Stimulated activated CD8-positive, alpha-beta memory T cell treated with anti-CD3 and anti-CD28 coated beads, Interleukin-2, amount 100 ng/mL, for 1 hour (primary cell): ENCODE measurements at places on chromosomes 5 and 9.

GRCh38 chr5:142206801-142207200 is 98.2 kb downstream of the NDFIP1 start:
- DNase-seq: no peak

DNA sequence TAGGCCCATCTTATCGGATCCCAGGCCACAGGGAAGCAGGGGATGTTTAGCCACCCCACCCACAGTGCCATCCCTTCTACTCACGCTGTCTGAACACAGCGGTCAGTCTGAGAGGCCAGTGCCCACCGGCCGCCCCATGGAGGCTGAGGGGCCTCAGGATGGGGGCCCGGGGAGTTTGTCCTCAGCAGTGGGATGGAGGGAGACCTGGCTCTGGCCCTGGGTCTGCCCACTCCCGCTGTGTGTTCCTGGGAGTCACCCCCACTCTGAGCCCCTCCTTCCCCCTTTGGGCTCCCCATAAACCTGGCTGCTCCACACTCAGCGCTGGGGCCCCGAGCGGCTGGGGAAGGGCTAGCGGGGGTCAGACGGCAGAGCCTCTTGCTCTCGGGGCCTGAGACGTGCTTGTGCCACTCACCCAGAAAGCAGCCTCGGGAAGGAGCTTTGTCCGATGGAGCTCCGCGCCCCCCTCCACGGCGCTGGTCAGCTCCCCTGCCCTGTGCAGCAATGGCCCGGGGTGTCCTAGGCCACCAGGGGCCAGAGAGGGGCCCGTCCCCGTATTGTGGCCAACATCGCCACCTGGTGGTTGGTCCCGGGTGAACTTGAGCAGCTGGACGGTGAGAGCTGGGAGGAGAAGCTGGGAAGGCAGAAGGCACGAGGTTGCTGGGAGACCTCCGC is 10.9 kb upstream of the LAMC3 start:
- no peak for DNase-seq

DNA sequence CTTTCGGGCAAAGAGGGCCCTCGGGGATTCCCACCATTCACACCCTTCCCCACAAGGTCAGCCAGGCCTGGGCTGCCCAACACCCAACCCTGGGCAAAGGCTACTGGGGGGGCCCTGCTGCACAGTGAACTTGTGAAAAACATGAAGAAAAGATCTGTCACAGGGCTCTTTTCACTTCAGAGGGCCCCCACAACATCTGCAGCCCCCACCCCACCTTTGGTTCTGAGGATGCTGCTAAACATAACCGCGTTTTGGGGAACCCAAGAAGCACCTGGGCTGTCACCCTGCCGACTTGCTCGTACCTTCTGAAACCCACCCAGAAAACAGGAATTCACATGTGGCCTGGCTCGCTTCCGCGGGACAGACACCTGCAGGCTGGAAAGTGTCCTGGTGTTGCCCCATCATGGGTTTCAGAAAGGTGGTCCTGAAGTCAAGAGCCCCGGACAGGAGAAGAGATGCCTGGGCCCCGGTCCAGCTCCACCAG is 29.3 kb downstream of the B4GALT1 start:
- no peak for DNase-seq

DNA sequence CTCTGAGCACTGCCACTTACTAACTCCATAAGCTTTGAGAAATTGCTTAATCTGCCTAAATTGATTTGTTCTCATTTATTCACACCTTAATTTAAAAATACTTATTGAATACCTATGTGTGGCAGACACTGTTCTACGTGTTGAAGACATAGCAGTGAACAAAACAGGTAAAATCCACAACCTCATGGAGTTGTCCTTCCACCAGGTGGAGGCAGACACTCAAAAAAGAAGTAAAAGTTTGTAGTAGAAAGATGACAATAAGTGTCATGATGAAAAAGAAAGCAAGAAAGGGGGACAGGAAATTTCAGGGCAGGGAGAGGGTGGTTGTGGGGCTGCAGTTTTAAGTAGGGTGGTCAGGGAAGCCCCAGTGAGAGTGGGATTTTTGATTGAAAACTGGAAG is 94.9 kb downstream of the SREK1 start:
- no peak for DNase-seq

DNA sequence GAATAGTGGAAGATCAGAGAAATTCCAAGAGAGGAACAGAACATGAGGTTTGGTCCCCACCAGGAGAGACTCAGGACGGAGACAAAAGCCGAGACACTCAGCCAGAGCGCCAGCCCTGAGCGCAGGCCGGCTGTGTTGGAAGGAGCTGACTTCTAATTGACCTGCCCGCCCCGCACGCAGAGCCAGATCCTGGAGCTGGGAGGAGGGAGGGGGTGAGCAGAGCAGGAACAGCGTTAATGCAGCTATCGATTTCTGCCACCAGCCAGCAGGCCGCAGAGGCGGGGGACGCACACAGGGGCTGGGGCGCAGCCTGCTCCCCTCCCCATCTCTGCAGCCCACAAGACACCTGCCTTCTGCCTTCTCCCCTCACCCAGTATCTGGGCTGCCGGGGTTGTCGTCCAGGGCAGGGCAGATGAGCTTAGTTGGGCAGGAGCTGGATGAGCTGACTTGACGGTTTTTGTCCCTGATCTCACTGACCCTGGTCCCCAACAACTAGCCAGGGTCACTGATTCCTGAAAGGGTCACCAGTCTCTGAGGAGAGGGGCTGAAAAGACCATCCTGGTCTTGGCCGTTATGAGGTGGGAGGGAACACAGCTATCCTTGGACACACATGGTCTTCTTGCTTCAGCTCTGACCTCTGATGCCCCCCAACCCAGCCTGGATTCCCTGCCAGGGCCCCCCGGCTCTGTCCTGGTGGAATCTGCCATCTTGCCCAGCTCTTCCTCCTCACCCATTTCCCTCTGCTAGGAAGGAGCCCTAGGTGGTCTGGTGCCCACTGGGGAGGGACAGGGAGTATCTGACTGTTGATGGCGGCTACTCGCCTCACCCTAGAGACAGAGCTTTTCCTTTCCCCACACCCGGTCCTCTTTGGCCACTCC is 29.8 kb downstream of the CXXC5 start:
- DNase-seq: no peak

DNA sequence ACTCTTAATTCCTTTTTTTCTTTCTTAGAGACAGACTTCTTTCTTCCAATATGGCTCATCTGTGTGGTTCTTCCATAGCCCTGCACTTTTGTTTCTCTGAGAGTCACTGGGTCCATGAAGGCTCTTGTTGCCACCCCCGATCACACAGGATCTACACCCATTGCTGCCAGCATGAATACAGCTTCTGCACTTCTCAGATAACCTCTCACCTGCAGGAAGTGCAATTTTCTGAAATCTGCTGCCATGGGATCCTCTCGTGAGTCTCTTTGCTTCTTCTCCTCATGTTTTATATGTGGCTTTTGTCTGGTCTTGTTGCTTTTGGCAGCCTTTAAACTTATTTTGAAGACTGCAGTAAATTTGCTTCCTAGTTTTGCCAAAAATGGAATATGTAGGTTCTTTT is 171.2 kb downstream of the TMEM167A start:
- no peak for DNase-seq
